NCI-H2227 treated with DMSO at 0.1 percent for 48 hours (cell line): ENCODE measurements at places on chromosomes 12 and 14.

DNA sequence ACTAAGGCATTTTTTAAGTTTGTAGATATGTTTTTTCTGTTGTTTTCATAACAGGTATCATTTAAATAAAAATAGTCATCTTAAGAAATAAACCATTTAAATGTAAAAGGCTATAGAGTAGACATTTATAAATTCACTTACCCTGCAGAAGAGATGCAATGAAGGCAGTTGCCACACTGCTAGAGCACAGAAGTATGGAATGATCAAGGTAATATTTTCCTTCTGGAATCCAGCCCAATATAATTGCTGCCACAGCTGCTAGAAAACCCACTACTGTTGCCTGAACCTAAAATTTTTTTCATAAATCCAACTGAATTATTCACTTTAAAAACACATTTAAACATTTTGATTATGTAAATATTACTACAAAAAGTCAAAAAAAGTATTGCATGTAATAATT, 69.2 kb downstream of the SLC41A2 start:
- DNase-seq: no peak

GRCh38 chr12:65881348-65881961, 57.2 kb downstream of the HMGA2 start:
- no peak for DNase-seq

- no peak for DNase-seq
Observed at GRCh38 chr14:24281636-24282035, 10.2 kb upstream of the RABGGTA start.

- DNase-seq: no peak
Observed at GRCh38 chr12:46832130-46832704, 6.4 kb upstream of the SLC38A4 start.

DNA sequence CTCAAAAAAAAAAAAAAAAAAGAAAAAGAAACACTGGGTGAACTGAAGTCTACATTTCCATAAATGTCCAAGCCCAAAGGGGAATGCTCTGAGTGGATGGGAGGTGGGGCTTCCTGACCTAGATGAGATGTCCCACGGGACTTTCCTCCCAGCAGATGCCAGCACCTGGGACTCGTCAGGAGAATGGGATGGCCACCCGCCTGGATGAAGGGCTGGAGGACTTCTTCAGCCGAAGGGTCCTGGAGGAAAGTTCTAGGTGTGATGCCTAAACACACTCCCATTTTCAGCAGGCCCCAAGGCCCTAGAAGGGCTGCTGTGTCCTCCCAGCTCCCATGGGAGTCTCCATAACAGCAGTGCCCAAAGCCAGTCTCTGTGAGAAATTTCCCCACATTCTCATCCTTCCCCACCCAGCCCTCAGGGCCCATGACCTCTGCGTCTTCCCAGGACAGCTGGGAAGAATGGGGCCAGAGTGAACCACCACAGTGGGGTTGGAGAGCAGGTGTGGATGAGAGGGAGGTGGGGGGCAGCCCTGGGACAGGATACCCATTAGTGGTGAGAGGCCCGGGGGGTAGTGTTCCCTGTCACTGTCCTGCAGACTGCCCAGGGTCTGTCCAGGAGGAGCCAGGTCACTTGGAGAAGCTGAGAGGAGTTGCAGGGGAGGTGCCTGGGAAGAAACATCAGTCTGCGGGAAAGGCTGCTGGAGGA, 7.1 kb upstream of the CPNE6 start:
- DNase-seq: no peak

DNA sequence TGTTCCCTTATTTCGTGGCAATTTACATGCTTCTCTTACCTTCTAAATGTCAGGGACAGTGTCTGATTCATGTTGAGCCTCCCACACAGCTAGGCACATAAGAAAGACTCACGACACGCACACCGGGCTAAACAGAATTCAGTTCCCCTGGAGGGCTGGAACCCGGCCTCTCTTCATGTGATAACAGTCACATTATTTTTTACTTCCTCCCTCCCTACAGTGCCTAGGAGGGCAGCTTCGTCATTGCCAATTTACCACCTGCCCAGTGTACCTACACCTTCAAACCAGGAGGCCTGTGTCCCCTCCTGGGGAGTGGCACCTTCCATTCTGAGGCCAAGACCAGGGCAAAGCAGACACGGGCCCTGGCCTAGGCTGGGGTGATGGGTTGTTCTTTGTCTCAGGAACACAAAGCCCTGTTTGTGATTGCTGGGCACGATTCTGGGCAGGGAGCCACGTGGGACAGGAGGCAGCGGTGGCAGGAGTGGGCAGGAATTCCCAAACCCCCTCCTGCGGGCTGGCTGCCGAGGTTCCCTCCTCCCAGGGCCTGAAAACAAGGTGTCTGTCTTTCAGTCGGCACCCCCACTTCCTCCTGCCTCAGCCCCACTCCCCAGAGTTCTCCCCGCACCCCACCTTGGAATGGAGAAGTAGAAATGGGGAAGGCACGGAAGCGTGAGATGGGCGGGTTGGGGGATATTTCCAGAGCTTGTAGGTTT, 6.8 kb upstream of the RASAL1 start:
- no peak for DNase-seq

GRCh38 chr12:66916189-66916588, 237.3 kb upstream of the GRIP1 start:
- DNase-seq: no peak

DNA sequence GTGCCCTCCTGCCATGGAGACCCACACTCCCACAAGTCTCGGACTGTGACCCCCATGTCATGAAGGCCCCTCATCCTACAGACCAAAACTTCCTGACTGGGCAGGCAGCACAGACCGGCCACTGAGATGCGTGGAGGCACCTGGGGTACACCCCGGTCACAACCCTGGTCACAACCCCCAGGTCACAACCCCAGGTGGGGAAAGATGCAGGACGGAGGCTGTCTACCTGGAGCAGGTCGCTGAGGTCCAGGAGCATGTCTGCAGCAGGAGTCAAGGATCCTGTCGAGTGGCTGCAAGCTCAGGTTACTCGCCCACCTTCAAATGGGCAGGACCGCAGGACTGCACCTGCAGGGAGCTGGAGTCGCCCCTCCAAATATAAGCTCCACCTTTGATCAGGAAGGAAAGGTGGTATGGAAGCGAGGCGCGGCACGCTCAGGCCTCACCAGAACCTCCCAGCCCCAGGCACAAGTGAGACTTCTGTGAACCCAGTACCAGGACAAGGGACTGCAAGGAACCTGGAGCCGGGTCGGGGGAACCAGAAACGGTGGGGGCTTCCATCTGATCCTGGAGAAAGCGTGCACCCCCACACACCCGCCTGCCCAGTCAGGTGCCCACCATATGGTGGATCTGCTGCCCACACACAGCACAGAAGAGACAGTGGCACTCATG, 8.1 kb downstream of the BTBD6 start:
- DNase-seq: no peak

DNA sequence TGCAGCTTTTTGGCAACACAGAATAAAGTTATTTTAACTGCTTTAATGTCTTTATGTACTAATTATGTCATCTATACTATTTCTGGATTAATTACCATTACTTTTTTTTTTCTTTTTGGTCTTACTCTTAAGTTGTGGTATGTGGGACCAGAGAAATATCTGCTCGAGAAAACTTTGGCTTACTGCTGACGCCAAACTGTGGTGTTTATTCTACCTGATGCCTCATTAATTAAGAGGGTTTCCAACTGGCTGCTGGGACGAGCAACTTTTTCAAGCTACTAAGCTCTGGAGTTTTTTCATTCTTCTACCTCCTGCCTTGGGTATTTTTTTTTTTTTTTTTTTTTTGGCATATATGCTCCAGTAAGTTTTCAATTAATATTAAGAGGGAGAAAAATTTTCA, 1257.5 kb downstream of the FSCB start:
- DNase-seq: no peak

- DNase-seq: peak; percentile 56
Observed at GRCh38 chr14:58107947-58108552, 44.0 kb downstream of the ARMH4 start.

- no peak for DNase-seq
Observed at GRCh38 chr12:103928682-103929045, 1.5 kb upstream of the HSP90B1 start.

- DNase-seq: no peak
Observed at GRCh38 chr12:45986641-45987339, 3.6 kb downstream of the SCAF11 start.

DNA sequence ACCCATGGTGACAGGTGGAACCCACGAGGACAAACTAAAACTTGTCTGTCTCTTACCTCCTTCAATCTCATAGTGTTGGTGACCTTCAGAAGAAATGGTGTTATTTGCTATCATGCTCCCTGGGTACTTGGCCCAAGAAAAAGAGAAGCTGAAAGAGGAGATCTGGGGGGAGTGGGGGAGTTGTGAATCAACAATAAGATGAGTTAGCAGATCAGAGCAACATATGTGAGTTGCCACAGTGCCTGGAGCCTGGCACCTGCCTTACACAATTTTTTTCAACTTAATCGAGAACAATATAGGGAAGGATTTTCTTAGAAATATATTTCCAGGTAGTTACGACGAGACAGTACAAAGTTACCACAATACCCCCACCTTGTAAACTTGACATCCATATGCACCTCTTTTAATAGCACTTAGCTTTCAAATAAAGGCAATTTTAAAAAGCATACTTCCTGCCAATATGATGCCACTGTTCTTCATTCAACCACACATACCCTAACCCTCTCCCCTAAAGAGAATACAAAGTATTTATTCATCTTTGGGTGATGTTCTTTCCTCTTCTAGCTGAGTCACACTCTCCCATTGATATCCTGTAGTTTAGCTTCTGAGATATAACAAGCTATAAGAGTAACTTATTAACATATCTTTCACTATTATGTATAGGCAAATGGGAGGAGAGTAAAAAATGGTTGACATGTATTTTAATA, 424.1 kb upstream of the OR4E1 start:
- no peak for DNase-seq

GRCh38 chr12:46386877-46387629, 14.5 kb upstream of the SLC38A2 start:
- no peak for DNase-seq

DNA sequence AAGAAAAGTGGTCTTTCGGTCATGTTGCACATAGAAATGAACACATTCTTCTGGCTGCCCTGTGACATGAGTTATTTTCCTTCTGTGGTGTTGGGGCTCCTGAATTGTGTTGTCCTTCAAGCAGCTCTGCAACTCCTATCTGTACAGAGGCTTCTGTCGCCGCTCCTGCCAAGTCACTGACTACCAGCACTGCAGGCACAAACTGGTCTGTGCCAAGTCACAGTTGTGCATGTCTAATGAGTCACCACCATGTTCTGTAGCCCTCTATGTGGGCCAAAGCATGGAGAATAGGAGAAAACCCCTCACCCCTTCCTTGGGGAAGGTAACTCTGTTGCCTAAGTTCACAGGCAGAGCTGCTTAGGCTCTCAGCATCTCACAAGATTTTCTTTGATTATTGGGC, 283.3 kb downstream of the RPL10L start:
- no peak for DNase-seq

- no peak for DNase-seq
Observed at GRCh38 chr12:4261655-4262054, 11.9 kb upstream of the CCND2 start.

GRCh38 chr14:70245026-70245425, 56.3 kb upstream of the SLC8A3 start:
- no peak for DNase-seq

- no peak for DNase-seq
Observed at GRCh38 chr12:8987163-8987562, 2.2 kb upstream of the KLRG1 start.

- peak; percentile 42 for DNase-seq
Observed at GRCh38 chr12:99005601-99006000, 360.5 kb downstream of the APAF1 start.

DNA sequence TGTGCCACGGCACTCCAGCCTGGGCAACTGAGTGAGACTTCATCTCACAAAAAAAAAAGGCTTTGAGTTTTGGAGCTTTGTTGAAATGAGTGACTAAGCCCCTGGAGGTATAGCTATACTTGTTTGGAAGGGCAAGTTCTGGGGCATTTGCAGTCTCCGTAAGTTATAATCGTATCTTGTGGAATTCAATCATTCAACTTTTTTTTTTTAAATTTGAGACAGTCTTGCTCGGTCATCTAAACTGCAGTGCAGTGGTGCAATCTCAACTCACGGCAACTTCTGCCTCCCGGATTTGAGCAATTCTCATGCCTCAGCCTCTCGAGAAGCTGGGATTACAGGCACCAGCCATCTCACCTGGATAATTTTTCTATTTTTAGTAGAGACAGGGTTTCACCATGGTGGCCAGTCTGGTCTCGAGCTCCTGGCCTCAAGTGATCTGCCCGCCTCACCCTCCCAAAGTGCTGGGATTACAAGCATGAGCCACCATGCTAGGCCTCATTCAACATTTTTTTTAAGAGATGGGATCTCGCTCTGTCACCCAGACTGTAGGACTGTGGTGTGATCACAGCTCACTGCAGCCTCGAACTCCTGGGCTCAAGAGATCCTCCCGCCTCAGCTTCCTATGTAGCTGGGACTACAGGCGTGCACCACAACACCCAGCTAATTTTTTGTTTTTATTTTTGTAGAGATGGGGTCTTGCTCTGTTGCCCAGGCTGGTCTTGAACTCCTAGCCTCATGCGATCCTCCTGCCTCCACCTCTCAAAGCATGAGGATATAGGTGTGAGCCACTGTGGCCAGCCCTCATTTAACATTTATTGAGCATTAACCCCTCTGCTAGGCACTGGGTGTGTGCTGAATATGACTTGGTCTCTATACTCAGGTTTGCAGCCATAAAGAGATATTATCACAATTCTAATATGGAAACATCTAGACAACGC, 133.7 kb upstream of the MAP1LC3B2 start:
- no peak for DNase-seq

DNA sequence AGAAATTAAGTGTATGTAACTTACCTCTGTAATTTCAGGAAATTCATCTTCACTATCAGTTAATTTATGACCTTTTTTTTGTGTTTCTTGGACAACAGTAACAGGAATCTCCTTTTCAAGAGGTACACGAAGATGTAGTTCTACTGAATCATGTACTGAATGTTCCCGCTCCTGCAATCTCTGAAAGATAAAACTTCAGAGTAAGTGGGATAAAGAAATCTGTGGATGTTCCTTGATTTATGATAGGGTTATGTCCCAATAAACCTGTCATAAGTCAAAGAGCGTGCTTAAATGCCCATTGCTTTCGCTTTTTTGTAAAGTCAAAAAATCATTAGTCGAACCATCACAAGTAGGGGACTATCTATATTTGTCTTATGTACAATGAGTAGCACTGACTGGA, 40.8 kb downstream of the SENP1 start:
- no peak for DNase-seq

DNA sequence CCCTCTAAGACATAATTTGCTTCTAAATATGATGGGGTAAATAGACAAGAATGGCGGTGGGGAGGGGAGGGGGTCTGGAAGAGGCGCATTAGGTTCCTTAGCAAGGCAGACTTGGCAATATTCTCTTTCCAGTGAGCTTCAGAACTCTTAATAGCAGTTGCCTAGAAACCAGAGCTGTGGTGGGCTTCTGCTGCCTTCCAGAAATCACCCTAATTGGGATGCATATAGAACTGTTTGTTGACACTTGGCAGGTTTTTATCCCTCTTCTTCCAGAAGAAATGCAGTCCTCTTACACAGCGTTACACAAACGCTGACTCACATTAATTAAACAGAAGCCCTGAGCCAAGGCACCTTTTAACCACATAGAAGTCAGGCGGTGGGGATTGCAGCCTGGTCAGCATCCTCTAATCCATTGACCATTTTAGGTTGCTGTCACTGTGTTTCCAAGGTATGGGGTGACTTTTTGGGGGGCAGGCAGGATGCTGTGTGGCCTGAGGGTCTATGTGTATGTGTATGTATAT, 114.1 kb downstream of the CCDC60 start:
- peak; percentile 7 for DNase-seq
